ENCODE measurements at places on chromosomes 4 and X. TPM values are rescaled to one million over a fixed set of nuclear protein-coding genes. Genes with fewer than 3 reads are reported as not detected.

DNA sequence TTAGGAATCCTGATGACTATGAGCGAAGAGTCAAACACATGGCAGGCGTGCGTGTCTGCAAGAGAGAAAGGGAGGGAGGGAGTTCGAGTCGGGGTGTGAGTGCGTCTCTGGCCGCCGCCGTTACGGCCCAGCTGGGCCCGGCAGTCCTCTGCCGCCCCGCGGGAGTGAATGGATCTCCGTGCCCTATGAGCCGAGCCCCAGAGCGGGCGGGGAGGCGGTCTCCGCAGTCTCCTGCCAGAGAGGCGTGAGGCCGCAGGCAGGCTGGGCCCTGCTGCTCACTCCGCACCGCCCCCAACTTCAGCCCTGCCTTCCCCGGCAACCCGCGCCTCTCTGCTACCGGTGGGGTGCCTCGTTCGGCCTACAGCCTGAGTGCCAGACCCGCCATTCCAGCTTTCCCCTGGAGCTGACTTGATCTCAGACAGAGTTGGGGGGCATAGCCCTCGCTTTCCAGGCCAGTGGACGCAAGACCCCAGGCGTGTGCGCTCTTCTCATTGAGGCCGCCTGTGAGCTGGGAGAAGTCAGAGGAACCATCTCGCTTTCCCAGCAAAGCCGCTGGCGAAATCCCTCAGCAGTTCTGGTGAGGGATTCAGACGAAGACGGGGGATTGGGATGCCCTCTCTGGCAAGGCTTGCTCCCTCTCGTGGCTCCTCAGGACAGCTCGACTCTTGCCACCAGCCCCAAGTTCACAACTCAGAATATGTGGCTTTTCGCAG is 1.4 kb downstream of the SLC16A2 start:
- no peaks in the 10 kb centered on the region for H3K27me3 ChIP-seq
- peak; percentile 44 for DNase-seq

DNA sequence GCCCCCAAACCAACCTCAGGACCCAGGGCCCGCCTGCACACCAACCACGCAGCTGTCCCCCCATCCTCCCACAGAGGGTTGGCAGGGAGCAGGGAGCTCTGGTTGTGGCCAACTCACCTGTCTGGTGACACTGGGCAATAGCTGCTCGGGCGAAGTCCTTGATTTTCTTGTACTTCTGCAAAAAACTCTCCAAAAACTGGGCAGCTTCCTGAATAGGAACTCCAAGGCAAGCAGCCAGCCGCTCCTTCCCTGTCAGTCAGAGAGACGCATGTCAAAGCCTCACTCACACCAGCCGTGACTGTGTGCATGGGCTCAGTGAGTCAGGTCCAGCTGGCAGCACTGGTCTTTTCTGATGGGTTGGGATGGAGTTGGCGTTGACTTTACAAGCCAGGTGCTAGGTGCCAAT is 26.4 kb downstream of the NAT8L start:
- H3K27ac ChIP-seq = no peak overlapping the region
- H3K27me3 ChIP-seq = peaks cover 6% of the 10 kb centered on the region
- peaks cover 8% of the 10 kb centered on the region for H3K36me3 ChIP-seq
- H3K4me3 ChIP-seq = no peak overlapping the region

GRCh38 chrX:132375941-132376340 is 112.9 kb downstream of the MBNL3 start:
- DNase-seq = no peak
- H3K27me3 ChIP-seq = no peaks in the 10 kb centered on the region
- no peaks in the 10 kb centered on the region for H3K36me3 ChIP-seq
- H3K27ac ChIP-seq = no peak overlapping the region
- H3K4me3 ChIP-seq = no peak overlapping the region

GRCh38 chr4:15781427-15782095 is 3.4 kb downstream of the CD38 start:
- peaks cover 12% of the 10 kb centered on the region for H3K27me3 ChIP-seq
- no peak overlapping the region for H3K27ac ChIP-seq
- H3K36me3 ChIP-seq = no peaks in the 10 kb centered on the region

DNA sequence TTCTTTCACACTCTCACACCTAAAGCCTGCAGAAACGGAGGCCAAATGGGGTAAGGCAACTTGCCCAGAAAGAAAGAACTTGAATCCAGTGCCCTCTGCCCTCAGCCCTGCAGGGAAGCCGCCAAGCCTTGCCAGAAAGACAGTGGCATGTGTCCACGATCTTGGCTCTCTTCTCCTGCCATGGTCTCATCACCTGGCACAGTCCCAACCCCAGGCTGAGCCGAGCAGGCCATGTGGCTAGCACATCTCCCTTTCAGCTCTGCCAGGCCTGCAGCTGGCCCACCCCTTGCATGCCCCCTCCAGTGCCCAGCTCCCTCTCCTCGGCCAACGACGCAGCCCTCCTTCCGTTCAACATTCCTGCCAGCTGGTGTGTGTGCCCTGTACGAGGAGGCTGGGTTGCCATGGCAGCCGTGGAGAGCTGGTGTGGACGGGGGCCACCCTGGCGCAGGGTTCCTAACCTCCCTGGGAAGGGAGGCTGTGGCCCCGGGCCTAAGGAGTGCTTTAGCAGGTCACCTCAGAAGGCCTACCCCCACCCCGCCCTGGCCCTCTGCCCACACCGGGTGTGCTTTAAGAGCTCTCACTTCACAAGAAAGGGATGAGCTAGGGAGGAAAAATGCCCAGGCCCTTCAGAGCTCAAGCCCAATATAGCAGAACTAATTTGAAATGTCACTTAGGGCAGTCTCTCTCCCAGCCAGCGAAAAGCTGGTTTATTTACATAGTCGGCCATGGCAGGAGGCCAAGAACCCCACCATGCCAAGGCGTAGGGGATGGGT is 73.0 kb upstream of the PJA1 start:
- H3K4me3 ChIP-seq = no peak overlapping the region
- H3K4me1 ChIP-seq = no peaks in the 10 kb centered on the region

The TRIM75 gene
- total RNA-seq = not detected

The SPANXN3 gene
- total RNA-seq = not detected

The CDKL2 gene
- total RNA-seq = 0.82 TPM

The CYSLTR1 gene
- total RNA-seq = 0.13 TPM

The SSX4 gene
- not detected for total RNA-seq

Measured in endothelial cell (in vitro differentiated cells).